T-helper 9 cell (primary cell): ENCODE measurements at places on chromosomes 7 and 10.

DNA sequence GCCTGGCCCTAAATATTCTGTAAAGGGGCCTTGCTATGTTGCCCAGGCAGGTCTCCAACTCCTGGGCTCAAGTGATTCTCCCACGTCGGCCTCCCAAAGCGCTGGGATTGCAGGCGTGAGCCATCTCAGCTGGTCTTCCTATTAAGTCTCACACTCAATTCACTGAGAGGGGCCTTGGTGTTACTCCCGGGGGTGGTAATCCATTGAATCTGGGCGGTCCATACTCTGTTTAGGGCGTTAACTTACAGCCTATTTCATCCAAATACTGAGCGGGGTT is 665 bp upstream of the SRRT start:
- no peak for DNase-seq

GRCh38 chr7:47432671-47433563 is 149.0 kb downstream of the TNS3 start:
- no peak for DNase-seq

DNA sequence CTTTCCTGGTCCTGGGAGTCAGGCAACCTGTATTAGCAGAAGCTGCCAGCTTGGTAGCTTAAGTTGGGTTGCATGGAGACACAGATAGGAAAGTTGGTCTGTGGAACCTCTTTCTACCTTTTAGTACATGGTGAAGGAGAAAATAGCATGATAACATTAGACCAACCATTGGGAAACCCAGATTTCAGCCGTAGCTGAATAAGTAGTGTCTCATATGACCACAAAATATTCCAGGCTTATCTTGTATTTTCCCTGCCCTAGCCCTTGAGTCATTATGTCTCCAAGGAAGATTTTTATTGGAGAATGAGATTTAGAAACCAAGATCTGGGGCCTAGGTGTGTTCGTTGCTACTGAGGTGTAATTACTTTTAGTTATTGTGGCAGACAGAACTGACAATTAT is 67.2 kb downstream of the CCSER2 start:
- DNase-seq: no peak

DNA sequence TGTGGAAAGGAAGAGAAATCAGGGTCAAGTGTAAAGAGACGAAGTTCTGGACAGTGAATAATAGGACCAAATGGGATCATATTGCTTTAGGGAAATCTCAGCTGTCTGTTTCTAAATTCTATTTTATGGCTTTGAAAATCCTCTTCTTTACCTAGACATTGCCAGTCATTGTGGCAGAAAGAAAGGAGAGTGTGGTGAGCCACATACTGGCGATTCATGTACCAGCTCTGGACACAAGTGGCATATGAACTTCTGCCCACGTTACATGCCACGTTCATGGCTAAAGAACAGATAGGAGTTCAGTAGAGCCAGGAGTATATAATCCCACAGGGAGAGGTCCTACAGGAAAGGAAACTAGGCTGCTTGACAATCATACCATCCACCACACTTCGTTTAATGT is 28.0 kb downstream of the STARD3NL start:
- DNase-seq: no peak

GRCh38 chr7:133948588-133948987 is 178.6 kb upstream of the LRGUK start:
- DNase-seq: no peak

DNA sequence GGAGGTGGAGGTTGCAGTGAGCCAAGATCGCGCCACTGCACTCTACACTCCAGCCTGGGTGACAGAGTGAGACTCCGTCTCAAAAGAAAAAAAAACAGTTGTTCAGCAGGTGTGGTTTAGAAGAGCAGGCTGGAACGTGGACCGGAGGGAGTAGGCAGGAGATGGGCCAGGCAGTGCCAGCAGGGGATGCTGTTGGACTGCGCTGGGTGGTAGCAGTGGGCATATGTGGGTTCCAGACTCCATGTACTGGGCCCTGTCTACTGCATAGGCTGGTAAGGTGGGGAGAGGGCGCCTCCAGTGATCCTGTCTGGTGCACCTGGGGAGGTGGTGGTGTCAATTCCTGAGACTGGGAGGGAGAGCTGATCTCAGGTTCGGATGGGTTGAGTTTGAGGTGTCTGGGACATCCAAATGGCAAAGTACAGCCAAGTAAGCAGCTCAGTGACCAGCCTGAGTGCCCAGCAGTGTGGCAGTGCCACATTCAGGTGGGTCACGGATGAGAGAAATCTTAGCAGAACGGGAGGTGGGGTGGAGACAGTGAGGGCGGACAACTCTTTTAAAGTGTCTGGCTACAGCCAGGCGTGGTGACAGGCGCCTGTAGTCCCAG is 25.9 kb downstream of the SFXN4 start:
- DNase-seq: peak; percentile 31

DNA sequence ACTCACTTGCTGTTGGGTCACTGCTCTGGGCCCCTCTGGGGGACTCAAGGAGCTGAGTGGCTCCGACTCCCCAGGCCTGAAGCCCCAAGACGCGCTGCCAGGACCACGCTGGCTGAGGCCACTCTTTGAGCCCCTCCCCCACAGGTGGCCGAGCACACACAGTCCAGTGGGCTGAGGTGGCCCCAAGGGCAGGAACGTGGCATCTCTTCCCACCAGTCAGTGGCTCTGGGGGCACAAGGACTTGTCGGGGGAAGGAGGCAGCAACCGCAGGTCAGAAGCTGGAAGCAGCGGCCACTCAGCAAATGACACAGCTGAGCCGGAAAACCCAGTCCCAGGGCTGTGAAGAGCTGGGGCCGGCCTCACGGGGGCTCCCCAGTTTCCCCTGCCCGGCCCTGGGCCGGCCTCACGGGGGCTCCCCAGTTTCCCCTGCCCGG is 24.1 kb downstream of the GRIFIN start:
- no peak for DNase-seq

- DNase-seq: no peak
Observed at GRCh38 chr7:29888006-29888405, 81.7 kb downstream of the WIPF3 start.

DNA sequence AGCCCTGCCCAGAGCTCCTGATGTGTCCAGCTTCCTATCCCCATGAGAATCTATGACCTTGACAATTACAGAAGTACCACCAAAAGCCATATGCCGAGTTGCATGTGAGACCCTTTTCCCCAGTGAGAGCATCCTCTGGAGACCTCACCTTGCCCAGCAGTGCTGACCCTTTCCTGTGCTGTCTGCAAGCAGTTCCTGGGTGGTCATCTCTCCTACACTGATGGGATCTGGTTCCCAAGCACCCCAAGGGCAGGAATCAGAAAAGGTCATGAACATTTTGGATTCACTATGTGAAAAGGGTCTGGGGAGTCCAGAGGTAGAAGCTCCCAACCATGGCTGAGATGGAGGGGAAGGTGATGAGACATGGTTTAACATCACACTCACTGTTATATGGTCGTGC is 18.2 kb downstream of the SFTPD start:
- no peak for DNase-seq

DNA sequence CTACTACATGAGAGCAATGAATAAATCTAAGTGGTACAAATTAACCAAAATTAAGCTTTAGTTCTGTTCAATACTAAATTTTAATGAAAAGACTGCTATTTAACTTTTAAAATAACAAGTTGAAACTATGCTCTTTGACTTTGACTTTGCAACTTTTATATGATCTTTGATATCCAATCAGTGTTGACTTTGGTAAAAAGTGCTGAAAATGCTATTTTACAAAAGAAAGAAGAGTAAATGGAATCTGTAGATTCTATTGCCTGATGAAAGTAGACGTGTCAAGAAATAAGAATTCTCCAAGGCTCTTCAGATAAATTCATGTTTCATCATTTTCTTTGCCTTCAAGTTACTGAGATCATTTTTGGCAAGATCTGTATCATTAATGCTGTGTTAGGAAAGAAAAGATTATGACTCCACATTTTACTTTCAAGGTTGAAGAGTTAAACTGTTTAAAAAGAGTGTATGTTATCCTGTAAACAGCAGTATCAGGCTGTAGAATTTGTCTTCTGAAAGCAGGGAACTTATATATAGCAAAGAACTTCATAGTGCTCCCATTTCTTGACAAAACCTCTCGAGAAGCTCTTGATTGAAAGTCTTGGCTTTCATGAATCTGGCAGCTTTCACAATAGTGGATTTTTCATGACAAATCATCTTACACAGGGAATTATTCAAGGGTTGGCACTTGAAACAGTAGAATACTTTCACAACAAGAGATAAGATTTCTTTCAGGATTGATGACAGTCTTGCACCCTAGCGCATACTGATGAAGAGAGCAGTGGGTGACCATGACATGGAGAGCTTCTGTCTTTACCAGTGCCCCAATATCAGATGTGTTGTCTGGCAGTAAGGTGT is 72.1 kb downstream of the PTEN start:
- no peak for DNase-seq

- no peak for DNase-seq
Observed at GRCh38 chr7:135708041-135708440, 19.9 kb downstream of the SLC13A4 start.

DNA sequence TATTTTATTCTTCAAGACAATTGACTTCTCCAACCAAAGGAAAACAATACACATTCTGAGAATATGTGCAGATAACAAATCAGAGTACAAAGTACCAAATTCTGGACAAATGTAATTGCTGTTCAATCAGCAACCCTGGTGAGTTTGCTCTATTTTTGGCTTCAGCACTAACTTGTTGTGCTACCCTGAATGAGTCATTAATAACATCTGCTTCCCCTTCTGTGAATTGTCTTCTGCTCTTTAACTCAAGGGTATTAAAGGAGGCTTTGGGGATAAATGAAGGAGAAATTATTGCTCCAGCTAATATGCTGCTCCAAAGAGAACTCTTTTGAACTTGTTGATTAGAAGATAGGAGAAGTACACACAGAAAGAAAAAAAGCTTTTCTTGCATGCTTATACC is 459.3 kb downstream of the HTR7 start:
- DNase-seq: no peak

GRCh38 chr10:26837139-26837538 is 23.6 kb downstream of the ABI1 start:
- no peak for DNase-seq

DNA sequence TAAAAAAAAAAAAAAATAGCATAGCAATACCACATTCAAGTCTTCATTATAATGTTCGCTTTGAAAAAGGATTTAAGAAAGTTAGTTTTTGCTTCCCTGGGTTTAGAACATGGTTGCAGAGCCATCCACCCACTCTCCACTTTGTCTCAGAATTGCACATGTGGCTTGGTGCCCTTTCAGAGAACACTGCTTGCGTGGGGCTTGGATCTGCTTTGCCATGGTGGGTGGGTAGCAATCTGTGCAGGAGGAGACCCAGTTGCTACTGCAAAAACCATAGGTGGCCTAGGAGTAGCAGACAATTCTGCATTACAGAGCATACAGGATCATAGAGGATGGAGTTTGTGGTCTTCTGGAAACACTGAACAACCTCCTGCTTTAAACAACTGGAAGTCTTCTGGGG is 421.4 kb upstream of the CELF2 start:
- DNase-seq: no peak
